ENCODE measurements at places on chromosomes 1 and 21.

GRCh38 chr1:164440232-164440631, 118.8 kb upstream of the PBX1 start:
- DNase-seq: no peak

DNA sequence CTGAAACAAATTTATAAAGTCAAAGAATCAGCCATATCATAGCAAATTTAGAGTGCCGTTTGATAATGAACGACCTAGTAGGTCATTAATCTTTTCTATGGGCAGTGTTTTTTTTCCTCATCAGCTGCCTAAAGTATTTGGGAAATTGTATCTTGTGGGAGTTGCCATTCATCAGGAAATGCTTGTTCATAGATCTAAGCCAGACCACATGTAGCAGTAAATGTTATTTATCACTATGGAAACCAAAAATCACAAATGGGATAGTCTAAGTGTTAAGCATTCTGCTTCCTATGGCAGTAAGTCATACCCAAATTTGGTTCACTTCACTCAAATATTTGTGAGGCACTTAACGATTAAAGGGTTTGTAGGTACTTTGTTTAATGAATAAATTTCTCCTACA, 52.9 kb downstream of the LRRC8D start:
- no peak for DNase-seq

- DNase-seq: no peak
Measured at GRCh38 chr1:100413035-100413434, 60.7 kb downstream of the CDC14A start.

GRCh38 chr1:41360074-41360785, 1.0 kb upstream of the FOXO6 start:
- DNase-seq: no peak

- DNase-seq: no peak
Measured at GRCh38 chr1:230400007-230400344, 26.2 kb downstream of the PGBD5 start.

DNA sequence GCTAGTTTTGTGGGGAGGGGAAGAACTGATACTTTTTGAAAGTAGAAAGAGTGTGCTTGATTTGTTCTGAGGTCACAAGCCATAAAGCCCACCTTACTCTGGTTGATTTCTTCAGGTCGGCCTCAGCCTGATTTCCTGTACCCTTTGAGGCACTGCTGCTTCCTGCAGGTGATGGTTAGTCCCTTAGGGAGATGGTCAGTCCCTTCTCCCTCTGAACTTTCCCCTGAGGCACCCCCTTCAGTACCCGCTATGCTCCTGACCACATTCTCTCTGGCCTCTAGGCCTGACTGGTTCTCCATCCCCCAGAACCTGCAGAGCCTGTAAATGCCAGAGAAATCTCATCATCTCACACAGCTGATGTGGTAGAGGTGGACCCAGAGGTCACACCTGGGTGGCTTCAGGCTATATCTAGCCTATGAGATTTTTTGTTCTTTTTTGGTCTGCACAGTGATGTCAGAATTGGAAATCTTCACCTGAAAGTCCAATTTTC, 15.0 kb upstream of the ID3 start:
- no peak for DNase-seq

DNA sequence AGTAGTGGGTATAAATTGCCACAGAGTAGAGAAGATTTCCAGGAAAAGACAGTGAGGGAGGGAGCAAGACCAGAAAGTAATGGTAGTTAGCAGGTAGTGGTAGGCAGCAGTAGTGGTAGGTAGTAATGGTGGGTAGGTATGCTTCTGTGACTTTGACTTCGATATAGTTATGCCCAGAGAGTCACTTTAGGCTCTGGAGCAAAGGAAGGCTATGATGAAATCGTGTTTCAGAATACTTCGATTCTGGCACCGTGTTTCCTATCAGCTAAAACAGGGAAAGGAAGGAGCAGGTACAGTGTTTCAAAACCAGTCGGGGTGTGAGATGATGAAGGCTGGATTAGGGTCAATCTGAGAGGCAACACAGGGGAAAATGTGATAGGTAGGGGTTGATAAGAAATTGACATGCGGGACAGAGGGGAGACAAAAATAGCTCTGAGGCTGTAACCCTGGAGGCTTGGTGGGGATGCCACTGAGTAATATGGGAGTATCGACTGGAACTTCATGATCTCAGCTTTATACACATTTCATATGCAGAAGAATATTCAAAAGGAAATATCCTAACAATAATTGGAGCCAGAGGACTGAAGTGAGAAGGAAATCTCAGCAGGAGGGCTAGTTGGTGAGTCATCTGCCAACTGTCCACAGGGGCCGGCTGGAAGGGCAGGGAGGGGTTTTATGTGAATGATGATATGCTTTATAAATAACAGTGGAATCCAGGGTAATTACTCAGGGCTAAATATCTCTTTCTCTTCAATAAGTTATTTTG, 25.2 kb upstream of the TRIM45 start:
- no peak for DNase-seq

GRCh38 chr1:55245781-55246180, 30.6 kb upstream of the USP24 start:
- DNase-seq: no peak

DNA sequence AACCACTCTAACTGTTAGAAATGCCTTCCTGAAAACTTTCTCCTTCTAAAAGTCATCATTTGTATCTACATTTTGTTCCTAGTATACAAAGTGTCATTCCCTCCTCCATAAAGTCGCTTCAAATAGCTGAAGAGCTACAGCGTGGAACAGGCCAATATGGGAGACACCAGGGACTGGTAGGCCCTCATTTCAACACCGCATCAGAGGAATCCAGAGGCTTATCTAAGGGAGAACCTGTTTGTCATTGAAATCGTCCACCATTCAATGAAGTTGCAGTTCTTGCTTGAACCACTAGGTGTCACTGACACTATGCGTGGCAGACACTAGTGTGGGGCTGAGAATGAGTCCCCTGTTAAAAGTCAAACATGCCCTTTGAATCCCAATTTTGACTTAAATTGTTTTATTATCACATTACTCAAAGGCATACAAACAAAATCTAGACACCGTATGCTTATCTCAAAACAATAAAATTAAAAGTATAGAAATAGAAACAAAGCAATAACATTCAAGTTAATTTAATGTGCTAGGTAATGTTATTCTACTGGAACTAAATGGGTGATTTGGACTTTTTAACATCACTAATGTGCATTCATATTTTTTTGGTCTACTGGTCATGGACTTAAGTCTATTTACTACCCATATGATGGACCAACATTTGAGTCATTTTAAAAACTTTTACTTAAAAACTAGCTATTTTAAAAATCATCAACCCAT, 182.3 kb downstream of the FCRL5 start:
- DNase-seq: peak; percentile 47

DNA sequence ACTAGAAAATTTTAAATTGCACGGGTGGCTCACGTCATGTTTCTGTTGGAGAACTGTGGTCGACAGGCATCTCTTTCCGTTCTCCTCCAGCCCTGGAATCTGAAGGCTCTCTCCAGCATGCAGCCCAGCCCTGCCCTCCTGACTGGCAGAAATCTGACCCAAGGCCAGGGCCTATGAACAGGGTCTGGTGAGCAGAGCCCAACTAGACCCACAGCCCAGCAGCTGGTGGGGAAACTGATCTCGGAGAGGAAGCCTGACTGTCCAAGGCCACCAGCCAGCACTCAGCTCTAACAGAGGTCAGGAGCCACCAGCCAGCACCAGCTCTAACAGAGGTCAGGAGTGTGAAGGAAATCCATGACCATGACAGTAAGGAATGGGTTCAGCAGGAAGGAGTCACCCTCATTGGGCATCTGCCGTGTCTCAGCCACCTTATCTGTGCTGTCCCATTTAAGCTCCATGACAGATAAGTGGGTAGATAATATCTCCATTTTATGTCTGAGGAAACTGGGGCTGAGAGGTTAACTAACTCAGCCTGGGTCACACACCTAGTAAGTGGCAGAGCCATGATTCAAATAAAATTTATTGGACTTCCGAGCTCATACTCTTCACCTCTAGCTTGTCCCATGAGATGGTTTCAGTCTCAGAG, 20.2 kb upstream of the PKP1 start:
- DNase-seq: no peak

DNA sequence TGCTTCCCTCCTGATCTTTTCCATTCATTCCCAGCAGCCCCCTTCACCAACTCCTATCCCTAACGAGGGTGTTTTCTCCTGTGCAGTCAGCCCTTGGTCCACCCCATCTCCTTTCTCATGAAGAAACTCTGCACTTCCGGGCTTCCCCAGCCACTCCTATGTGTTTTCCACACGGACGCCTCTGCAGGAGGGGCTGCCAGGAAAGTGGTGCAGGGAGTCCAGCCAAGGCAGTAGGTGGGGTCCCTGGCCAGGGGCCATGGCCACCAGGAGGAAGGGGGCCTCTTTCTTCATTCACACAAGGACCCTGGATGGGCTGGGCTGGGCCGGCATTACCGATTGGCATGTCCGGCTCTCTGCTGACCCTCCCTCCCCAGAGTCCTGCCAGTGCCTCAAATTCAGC, 72.8 kb upstream of the EFHD2 start:
- no peak for DNase-seq

GRCh38 chr1:157482174-157482573, 70.1 kb downstream of the FCRL5 start:
- DNase-seq: no peak

- no peak for DNase-seq
Measured at GRCh38 chr1:85940656-85941306, 215.8 kb downstream of the COL24A1 start.

GRCh38 chr21:36330904-36331303, 10.9 kb downstream of the MORC3 start:
- peak; percentile 70 for DNase-seq

GRCh38 chr1:93324486-93325464, 20.9 kb upstream of the DR1 start:
- no peak for DNase-seq

GRCh38 chr1:109263597-109264378, 14.4 kb downstream of the CELSR2 start:
- DNase-seq: peak; percentile 79

DNA sequence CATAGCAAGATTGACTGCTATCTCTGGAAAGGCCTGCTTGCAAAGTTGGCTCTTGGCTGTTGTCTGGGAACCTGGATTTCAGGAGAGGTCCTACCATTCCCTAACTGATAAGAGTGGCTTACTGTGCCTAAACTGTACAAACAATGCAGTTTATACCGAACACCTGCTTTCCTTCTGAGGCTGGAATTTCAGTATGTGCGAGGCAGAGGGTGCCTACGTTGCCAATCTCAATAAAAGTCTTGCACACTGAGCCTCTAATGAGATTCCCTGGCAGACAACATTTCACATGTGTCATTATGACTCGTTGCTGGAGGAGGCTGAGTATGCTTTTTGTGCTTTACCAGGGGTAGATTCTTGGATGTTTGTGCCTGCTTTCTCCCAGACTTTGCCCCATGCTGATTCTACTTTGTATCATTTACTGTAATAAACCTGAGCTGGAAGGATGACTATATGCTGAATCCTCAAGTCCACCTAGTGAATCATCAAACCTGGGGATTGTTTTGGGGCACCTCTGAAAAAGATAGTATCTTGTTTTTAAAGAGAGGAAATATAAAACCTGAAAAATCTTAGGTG, 58.9 kb upstream of the GNG4 start:
- DNase-seq: no peak

GRCh38 chr1:237736372-237737029, 154.2 kb downstream of the ZP4 start:
- DNase-seq: no peak

GRCh38 chr1:234206651-234207284, 166.5 kb upstream of the COA6 start:
- DNase-seq: no peak

DNA sequence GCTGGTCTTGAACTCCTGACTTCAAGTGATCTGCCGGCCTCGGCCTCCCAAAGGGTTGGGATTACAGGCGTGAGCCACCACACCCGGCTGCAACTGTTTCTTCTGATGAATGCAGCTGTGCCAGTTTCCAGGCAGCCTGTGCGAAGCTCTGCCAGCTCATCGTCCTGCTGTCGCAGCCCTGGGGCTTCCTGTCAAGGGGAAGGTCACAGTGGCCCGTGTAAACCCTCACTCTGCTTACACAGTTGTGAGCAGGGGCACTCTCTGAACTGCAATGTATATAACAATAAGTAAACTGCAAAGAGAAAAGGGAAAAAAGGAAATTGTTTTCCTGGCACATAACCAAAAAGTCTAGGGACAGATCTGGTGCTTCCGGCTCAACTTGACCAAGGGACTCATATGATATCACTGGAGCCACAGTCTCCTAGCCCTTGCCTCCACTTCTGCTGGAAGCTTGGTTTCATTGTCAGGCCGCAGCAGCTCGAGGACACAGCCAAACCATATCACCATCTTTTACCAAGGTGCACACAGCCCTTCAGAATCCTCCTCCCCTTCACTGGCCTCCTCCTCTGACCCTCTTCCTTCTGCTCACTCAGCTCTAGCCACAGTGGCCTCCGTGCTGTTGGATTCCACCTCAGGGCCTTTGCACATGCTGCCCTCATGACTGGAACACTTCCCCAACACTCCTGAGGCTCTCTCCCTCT, 22.8 kb upstream of the LBR start:
- peak; percentile 75 for DNase-seq

GRCh38 chr1:201831371-201831770, 2.4 kb downstream of the IPO9 start:
- no peak for DNase-seq

GRCh38 chr21:37845535-37845934, 70.7 kb downstream of the KCNJ6 start:
- DNase-seq: no peak

- no peak for DNase-seq
Measured at GRCh38 chr1:212237651-212238050, 47.6 kb upstream of the PPP2R5A start.

GRCh38 chr1:24596401-24596880, 40.6 kb downstream of the NCMAP start:
- DNase-seq: no peak

- DNase-seq: no peak
Measured at GRCh38 chr1:67941746-67942145, 108.5 kb upstream of the GNG12 start.

DNA sequence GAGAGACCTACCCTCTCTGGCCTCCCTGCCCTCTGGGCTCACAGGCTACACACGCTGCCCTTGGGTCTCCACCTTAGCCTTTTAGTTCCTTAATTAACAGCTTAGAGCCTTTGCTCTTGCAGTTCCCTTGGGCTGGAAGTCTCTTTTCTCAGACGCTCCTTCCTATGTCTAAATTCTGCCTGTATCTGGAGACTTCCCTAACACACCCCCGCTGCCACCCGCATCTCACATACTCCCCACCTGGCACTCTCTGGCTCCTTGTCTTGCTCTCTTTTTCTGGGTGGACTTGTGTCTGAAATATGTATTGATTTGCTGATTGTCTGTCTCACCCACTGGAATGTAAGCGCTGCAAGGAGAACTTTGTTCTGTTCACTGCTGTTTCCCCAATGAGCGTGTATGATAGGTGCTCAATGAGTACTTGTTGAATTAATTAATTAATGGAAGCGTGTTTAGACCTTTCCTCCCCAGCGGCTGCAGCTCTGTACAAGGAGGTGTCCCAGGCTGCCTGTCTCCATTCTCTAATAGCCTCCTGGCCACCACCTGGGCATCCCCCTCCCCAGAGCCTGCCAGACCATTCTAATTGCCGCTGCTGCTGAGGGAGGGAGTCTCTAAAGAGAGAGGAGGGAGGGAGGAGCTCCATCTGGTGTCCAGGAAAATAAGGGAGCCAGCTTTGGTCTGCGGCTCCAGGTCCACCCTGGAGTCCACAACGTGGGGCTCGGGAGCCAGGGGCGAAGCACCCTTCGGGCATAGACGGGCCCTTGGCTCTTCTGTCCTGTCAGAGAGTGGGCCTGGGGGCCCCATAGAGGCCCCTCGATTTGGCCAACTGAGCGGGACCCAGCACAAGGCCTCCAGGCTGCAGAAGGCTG, 95.4 kb downstream of the RNF220 start:
- DNase-seq: no peak
